Fibroblast of skin of right biceps (primary cell): ENCODE measurements at places on chromosomes 6 and 20.

DNA sequence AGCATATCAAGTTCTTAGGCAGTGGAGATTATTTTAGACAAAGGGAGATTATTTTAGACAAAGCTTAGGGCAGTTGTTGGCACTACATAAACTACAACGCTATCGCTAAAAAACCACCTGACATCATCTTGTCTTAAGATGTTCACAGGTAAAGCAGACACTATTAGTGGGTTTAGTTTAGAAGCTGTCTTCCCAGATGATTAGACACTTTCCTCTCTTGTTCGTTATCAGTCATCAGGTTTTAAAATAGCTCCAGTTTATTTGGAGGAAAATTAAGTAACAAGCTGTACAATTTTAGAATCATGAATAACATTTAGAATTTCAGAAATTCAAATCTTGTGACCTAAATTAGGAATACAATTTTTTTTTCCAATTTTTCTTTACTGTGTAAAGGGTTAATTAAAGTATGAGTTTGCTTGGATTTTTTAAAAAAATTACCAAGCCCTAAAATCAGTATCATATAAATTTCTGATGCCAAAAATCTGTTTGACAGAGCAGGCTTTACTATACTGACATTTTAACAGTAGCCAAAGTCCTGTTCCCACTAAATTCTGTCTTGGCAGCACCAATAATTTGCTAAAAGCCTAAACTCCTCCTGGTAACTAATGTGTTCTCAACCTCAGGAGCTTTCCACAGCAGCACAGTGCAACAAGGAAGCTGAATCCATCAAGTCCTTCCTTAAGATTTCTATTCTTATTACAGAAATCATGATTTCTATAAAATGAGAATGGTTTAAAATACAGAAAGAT is 109.0 kb downstream of the HIVEP2 start:
- DNase-seq: no peak

DNA sequence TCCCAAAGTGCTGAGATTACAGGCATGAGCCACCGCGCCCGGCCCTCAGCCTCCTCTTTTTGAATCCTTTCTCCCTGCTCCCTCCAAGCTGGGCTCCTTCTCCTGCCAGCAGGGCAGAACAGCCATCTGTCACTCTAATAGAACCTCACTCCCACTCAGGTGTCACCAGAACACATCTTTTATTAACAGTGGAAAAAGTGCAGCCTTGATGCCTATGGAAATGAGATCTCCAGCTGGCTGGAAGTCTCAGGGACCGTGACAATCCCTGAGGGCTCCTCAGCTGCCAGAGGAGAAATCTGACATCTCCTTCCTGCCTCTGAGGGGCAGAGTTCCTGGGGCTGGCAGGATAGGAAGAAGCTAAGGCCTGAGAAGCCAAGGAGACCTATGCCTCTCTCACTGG is 28.0 kb downstream of the TMC2 start:
- DNase-seq: no peak

- DNase-seq: no peak
Measured at GRCh38 chr6:158552055-158552795, 7.7 kb upstream of the TMEM181 start.

DNA sequence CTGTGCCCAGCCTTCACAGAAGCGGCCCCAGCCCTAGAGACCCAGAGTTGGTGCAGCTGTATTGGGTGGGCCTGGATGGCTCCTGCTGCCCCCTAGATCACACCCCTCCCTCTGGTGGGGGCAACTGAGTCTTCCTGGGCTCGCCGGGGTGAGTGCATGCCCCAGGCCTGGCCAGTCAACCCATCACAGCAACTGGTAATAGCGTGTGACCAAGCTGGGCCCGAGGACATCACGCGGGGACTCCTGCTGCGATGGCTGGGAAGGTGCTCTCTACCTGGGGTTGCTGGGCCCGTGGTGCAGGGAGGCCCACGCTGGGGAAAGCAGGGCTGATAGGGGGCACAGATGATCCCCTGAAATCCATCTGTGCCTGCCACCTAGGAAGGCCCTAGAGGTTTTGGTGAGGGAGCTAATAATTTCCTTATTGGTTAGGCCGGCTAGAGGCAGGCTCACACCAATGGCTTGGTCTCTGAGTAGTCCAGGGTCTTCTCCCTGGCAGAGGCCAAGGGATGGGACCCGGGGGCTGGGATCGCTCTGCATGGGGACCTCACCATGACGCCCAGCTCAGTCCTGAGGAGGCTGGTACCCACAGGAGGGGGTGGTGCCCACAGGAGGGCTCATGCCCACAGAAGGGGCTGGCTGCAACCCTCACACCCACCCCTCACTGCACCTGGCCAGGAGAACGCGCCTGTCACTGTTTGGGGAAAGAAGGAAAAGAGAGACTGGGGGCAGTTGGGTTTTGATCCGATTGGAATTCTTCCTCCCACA is 103.9 kb downstream of the ASXL1 start:
- DNase-seq: no peak

DNA sequence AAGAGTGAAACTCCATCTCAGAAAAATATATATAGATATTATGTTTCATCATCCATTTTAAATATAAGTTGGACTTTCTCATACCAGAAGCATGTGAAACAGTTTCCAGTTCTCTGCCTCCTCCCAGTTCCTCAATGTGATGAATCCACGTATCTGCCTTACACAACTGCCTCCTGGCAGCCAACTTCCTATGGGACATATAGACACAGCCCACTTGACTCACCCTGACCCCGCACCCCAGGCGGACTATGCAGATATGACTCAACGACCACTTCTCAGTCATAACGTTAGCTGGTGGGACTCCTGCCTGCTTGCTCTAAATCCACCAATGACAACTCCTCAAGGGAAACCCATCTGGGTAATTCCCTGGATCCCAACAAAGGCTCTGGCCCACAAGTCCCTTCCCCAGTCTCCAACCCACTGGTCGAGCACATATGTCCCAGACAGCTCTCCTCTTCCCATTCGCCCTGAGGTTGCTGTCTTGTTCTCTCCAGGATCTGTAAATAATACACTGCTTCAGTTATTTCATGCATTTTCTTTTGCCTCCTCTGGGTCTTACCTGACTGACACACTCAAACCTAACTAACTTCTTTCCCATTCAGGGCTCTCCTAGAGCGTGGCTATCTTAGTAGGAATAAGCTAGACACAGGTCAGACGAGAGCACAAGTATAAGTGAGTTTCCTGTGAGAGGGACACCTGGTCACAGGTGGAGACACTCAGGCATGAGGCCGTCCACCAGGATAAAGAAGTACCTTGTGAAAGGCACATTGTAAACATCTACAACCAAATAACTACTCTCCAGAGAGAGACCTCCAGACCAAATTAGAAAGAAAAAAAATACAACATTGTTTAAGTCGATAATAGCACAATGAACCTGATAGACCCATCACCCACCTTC is 548.5 kb downstream of the CD83 start:
- peak; percentile 99 for DNase-seq

DNA sequence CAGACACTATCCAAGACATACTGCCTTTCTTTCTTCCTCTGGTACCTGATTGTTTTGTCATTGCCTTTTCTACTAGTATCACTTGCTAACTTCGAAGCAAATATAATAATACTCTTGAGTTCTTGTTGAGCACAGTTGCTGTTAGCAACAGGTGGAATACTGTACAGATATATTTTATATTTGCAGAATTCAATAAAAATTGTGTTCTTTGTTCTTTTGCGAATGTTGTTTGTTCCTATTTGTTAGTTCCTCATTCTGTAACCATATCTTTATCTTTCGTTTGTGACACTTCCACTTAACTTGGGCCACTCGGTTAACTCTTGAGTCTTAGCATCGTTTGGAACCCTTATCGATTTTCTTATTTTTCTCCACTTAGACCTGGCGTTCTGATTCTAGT is 868 bp downstream of the CYB5R4 start:
- DNase-seq: no peak

- DNase-seq: no peak
Measured at GRCh38 chr6:91132461-91132860, 545.6 kb upstream of the MAP3K7 start.

DNA sequence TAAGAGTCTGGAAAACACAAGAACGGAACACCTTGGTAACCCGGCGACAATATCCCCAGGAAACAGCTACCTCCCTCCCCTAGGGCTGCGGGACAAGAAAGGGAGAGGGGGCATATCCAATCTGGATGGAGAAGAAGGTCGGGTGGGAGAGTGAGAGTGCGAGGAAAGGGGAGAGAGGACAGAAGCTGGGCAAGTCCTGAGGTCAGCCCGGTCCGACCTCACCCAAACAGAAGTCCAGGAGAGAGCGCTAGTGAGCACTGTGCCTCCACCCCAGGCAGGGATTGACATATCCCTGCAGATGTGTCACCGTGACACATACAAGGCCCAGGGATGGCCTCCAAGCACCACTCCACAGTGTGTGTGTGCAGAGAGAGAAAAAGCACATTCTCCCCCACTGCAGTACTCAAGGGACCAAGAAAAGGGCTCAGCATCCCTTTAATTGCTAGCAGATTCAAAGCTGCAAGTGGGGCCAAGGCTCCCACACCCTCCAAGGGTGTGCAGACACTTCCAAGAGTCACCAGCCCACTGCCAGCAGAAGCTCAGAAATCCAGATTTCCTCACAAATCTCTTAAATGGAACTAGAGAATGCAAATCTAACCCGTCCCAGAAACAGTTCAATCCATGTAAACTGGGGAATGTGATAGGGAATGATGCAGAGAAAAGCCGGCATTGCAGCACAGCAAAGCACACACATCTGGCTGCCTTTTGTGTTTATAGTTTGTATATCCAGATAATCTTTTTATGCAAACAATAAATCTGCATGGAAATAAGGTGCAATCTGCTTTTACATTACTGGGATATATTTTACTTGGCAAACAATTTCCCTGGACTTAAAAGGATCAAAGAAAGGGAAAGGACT is 3.1 kb downstream of the PXDC1 start:
- DNase-seq: peak; percentile 89

DNA sequence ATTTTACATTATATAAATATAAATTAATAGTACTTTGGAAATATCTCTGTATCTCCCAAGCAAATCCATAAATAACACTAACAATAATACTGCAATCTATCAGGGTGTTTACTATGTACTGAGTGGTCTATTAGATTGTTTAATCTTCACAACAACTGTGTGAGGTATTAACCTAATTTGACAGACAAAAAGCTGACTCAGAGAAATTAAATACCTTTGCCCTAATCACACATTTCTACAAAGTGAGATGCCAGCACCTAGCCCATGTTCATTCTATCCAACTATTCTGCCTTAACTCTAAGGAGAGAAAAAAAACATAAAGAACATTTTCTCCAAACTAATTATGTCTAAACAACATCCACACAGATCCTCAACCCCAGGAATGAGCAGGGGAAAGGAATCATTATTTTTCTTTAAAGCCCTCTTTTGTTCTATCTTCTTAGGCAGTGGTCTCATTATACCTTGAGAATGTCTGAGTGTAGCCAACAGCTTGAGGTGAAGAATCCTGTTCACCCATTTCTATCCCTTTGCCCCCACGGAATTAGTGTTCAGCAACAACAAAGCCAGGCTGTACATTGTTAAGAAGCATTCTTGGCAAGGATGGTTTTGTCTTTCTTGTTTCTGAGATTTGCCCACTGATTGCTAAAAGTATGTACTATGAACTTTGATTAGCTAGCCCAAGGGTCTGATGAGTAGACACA is 42.7 kb downstream of the PRL start:
- no peak for DNase-seq

GRCh38 chr6:37818536-37819176 is 871 bp upstream of the ZFAND3 start:
- DNase-seq: peak; percentile 98

DNA sequence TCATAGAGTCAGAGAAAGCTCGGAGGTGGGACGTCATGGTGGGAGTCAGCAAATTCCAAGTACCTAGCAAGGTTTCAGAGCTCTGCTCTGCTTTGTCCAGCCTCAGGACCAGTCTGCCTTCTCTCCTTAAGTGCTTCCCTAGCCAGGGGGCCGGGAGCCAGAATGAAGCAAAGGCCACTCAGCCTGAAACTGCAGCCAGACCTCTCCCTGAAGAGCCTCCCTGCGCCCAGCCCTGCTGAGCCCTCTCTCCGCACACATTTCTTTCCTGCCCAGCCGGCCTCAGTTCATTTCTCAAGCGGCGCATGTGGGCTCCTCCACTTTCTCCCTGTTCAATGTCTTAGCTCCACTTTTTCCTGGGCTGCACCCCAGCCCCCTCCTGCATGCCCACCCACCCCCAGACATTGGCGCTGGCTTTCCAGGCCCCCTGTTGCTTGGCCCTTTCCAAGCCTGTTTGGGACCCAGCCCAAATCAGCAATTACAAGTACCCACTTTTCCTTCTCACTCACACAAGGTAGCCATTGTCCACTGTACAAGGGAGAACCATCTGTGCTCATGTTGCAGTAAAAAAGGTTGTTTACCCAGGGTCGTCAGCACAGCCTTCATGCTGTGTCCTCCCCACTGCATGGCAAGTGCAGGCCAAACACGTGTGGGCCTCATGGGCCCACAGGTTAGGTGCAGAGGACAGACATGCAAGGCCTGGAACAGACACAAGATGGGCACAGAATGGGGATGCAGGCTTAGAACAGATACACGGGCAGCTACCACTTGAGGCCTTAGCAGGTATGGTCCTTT is 147.1 kb downstream of the MRPL14 start:
- DNase-seq: no peak

DNA sequence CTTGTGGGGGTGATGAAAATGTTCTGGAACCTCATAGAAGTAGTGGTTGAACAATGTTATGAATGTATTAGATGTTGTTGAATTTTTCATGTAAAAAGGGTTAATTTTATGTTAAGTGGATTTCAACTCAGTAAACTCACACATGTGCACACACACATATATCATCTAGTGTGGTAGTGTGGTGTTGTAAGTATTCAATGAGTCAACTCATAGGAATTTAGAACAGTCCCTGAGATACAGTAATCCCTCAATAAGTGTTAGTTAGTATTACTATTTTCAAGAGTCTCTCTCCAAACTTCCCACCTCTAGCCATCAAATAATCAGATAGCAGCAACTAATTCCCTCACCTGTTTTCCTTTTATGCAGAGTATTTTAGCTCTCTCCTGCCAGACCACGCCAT is 563.1 kb upstream of the JARID2 start:
- peak; percentile 81 for DNase-seq

- peak; percentile 32 for DNase-seq
Measured at GRCh38 chr6:9657994-9658393, 756.9 kb downstream of the TFAP2A start.

- peak; percentile 20 for DNase-seq
Measured at GRCh38 chr6:144145541-144145940, 4.8 kb upstream of the STX11 start.

DNA sequence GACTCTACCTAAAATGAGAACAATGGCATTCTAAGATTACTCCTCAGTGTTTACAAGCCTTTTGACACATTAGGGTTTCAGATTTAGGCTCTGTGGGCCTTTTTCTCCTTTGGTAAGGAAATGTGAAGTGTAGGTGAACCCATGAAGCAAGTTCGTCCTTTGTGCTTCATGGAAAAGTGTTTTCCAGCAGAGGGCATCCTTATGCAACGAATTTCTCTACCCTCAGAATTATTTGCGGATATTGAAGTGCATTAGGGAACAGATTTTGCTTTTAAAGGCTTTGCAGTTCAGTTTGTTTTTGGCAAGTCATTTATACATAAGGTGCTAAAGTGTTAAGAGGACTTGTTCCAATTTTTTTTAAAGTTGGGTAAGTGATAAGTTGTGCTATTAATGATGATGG is 55.7 kb upstream of the FERMT1 start:
- DNase-seq: peak; percentile 11
